ENCODE measurements at places on chromosomes 11 and 22.

DNA sequence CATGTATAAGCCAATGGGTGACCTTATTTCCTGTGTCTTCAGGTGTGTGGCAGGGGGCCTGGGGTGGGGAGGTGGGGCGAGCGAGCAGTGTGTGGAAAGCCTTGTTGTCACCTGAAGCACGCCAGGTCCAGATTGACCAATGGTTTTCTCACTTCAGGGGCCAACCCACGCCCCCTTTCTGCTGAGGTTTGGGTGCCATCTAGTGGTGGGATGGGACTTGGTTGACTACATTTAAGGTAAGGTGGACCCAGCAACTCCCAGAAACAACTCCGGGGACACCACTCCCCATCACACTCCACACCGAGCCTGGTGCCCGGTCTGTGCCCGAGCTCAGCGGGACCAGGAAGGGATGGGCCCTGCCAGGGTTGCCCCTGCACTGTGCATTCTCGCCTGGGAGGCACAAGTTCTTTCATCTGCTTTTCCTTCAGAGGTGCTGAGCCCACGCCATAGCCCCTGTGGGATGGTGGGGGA is 40.0 kb downstream of the TPCN2 start:
- DNase-seq: peak; percentile 90

- DNase-seq: no peak
Measured at GRCh38 chr11:95950905-95951304, 27.0 kb upstream of the MTMR2 start.

GRCh38 chr22:39103431-39103830 is 6.4 kb downstream of the APOBEC3H start:
- no peak for DNase-seq

DNA sequence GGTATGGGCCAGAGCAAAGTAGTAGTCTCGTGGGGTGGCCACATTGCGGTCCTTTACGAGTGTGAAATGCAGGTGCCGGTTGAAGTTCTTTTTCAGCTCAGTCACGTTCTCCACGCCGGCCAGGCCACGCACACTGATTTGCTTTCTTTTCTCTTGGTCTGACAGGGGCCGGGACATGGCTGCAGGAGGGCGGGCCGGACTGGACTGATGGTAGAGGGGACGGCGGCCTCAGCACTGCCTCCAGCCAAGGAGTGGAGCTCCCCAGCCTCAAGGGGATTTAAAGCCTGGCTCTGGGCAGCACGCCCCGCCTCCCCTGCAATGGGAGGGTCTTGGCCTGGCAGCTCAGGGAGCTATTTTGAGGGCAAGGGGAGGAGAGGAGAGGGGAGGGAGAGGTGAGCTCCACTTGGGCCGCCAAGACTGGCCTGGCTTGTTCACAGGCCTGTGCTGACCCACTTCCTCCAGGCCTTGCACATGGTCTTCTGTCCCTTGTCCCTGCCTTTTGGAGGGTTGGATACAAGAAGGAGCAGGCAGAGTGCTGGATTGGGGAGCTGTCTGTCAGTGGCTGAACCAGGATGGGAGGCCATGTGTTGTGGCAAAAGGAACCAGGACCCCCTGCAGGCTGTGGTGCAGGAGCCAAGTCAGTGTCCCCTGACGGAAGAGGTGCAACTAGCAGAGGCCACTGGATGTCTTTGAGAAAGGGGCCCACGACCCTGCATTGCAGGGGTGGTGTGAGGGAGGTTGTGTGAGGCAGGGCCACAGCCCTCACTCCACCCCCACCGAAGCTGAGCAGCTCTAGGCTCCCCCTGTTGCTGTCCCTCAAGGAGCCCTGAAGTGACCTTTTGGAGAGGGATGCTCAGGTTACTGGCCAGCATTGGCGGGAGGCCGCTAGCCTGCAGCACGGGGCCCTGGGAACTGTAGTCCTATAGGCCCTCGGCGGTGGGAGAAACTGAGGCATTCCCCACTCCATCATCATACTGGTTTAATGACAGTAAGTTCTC is at the start of gene PYGM:
TSS of gene PYGM (minus strand) at position 253 of the 998 bp plus-strand sequence. CDS start at position 177, 76 bp downstream.
- DNase-seq: no peak

DNA sequence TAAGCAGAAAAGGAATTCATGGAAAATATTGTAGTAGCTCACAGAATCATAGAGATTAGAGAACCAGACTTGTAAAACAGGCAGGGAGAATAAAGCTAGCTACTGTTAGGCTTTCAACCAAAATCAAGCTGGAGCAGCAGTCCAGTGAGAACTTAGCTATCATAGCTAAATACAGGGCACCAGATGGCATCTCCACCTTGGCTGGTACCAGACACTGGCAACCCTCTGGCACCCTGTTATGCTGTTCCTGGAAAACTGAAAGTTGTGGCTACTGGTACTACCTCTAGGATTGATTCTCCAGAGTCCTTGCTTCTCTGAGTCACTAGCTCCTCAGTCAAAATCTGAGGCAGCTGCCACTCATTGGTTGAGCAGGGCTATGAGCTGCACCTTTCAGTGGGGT is 6.0 kb upstream of the DRD2 start:
- no peak for DNase-seq

- DNase-seq: no peak
Measured at GRCh38 chr11:46947399-46948077, 11.0 kb downstream of the CSTPP1 start.

DNA sequence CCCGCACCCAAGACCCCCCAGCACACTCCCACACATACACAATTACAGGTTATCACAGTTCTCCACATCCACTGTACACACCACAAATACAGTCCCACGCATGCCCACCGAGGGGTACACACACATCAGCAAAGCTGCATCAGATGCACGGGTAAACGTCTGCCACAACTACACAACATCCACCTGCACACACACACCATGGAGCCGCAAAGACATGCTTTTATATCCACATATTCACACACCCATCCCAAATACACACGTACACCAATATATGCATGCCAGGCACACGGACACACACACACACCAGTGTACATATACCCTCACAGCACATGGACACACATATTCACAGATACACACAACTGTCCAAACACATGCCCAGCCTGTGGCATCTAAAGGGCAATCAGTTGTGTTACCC is 5.4 kb upstream of the KCNJ4 start:
- no peak for DNase-seq

DNA sequence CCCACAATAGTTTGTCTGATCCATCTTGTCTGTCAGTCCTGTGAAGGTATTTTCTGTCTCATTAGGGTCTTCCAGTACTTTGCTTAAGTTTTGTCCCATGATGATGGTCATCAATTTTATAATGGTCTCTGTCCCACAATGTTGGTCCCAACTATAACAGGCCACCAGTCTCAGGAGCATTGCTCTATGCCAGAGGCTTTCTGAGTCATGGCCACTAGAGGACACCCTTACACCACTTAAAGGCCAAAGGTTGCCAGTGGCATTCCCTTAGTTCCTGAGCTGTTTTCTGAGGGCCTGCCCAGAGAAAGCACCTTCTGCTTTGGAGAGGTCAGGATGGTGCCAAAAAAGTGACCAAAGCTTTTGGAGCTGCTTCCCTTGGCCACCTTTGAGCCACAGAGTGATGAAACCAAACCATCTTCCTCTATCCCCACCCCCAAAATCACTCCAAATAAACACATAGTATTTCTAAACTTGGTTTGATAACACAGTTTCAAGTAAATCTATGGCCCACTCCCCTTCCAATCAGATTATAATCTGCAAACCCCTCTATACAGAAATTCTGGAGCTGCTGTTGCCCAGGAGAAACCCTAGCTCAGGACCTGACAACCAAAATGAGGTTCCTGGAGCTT is 19.3 kb downstream of the EIF3F start:
- DNase-seq: peak; percentile 46

- DNase-seq: no peak
Measured at GRCh38 chr11:64323373-64323772, 5.5 kb downstream of the PRDX5 start.

DNA sequence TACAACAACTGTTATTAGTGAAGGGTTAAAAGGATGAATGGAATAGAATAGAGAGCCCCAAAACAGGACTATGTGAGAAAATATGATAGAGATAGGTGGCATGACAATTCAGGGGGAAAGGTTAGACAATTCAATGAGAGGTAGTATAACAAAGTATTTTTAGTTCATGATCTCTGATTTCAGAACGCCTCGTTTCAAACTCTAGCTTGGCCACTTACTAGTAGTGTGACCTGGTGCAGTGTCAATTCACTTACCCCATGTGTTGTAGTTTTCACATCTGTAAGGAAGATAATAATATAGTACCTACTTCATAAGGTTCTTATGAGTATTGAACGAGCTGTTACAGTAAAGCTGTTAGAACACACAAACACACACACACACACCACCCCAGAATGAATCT is 308.0 kb downstream of the SWAP70 start:
- no peak for DNase-seq
